ENCODE measurements at places on chromosomes 4 and X.

- no peak for DNase-seq
Observed at GRCh38 chrX:142998447-142999198, 27.1 kb upstream of the SPANXN4 start.

DNA sequence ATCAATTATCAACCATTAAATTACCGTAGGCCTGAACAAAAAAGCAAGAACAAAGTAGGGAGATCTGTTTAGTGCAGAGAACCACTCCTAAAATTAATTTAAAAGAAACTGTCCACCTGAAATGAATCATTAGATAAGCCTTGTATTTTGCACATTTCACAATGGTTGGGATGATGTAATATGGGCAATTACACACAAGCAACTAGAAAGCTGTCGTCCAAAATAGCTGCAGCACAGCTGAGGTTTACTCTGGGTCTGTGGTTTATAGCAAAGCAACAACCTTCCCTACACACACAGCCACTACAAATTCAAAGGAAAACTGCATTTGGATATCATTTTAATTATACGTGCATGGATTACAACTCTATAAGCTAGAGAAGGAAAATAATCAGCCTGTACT is 28.5 kb downstream of the PCDH19 start:
- DNase-seq: no peak

DNA sequence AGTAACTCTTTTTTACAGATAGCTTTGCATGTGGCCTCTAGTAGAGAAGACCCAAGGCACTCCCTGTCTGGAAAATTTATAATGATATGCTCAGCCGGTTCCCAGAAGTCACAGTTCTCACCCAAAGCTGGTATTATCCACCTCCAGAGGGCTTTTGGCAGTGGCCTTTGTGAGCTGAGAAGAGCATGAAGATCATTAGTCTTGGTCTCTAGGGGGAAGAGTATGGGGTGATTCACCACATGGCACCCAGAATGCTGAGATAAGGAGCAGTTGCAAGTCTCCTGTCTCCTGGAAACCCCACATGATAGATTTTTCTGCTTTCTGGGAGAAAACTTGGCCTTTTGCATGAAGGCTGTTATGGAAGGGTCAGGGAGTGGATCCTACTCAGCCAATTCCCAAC is 75.4 kb upstream of the PRPS1 start:
- no peak for DNase-seq

GRCh38 chrX:136191171-136191570 is 43.8 kb downstream of the FHL1 start:
- DNase-seq: no peak

DNA sequence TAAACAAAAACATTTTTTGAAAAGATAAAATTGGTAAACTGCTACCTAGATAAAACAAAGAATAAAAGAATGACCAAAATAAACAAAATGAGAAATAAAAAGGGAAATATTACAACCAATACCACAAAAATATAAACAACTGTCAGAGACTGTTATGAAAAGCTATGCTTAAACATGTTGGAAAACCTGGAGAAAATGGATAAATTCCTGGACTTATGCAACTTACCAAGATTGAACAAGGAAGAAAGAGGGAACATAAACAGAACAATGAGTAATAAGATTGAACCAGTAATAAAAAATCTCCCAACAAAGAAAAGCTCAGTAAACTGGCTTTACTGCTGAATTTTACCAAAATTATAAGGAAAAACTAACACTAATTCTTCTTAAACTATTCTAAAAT is 518.7 kb downstream of the GRXCR1 start:
- no peak for DNase-seq

- no peak for DNase-seq
Observed at GRCh38 chrX:79182616-79183015, 38.1 kb downstream of the GPR174 start.

GRCh38 chr4:83034630-83035494 is at the start of gene COPS4:
COPS4 (plus strand) TSS chr4:83035183; CDS start chr4:83035225, 42 bp downstream.
- DNase-seq: peak; percentile 95

DNA sequence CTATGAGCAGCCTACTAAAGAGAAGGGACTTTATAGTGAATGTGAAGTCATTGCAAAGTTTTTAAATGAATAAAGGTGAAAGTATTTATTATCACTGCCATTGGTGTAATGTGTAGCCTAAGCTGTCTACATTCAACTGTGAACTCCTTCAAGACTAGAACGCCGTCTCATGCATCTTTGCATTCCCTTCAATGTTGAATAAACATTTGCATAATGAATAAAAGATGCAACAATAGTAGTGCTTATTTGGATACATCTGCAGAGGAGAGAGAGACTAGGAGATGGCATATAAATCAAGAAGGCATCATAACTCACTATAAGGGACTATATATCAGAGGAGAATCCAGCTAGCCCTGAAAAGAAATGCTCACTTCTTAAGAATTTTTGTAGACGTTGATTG is 1623.8 kb upstream of the TENM3 start:
- DNase-seq: no peak

DNA sequence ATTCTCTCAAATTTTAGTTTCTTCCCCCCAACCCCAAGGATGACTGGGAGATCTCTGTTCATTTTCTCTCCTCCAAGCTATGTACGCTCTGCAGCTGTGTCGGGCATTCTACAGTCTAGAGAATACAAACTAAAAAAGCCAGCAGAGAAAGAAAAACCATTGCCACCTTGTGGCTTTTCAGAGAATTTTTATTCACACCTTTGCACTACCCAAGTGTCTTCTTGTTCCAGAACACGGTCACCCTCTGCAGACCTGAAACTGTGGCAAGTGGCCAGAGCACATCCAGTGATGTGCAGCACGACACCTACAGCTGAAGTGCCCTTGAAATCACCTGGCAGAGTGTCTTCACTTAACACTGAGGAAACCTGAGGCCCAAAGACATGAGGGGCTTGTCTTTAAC is 68.6 kb downstream of the CHST7 start:
- DNase-seq: no peak

DNA sequence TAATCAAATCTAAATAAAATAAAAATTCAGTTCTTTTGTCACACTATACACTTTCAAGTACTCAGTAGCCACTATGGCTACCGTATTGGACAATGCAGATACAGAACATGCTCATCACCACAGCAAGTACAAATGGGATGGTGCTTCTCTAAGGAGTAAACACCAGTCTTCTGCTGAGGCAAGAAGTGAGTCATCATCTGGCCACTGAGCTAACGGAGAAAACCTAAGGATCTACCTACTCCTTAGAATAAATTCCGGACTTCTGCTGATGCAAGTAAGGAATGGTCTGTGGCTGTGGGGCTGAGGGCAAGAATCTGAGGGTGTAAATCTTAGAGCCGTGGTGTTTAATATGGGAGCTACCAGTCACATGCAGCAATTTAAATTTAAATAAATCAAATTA is 11.3 kb upstream of the RBMXL3 start:
- DNase-seq: no peak

GRCh38 chrX:119688911-119689321 is 4.1 kb downstream of the SEPTIN6 start:
- no peak for DNase-seq

- peak; percentile 78 for DNase-seq
Observed at GRCh38 chr4:107719207-107719921, 670 bp downstream of the PAPSS1 start.

GRCh38 chr4:87975466-87975865 is at the start of gene SPP1:
SPP1 (plus strand) TSS chr4:87975714; CDS start chr4:87976896, 1,182 bp downstream.
- no peak for DNase-seq
